ENCODE measurements at places on chromosomes 4 and X. TPM values are rescaled to one million over a fixed set of nuclear protein-coding genes. Genes with fewer than 3 reads are reported as not detected.

TBX22 gene
- not detected for total RNA-seq

DUSP21 gene
- total RNA-seq = not detected

KIAA1210 gene
- total RNA-seq = under 0.01 TPM

TBC1D9 gene
- total RNA-seq = 57.1 TPM

BGN gene
- total RNA-seq = 21.4 TPM

ADD1 gene
- 144 TPM for total RNA-seq

MAGEA8 gene
- total RNA-seq = not detected

C4orf54 gene
- total RNA-seq = not detected

SH3RF1 gene
- 18.9 TPM for total RNA-seq

STARD8 gene
- 14.0 TPM for total RNA-seq

UGT2A1 gene
- not detected for total RNA-seq

TSPAN7 gene
- 13.4 TPM for total RNA-seq

MAGEA3 gene
- not detected for total RNA-seq

TXLNG gene
- 27.5 TPM for total RNA-seq

GYPA gene
- total RNA-seq = not detected

EDA2R gene
- total RNA-seq = 1.5 TPM

PCDH10 gene
- total RNA-seq = under 0.01 TPM

DCX gene
- not detected for total RNA-seq

AVPR2 gene
- 13.9 TPM for total RNA-seq

P2RY4 gene
- 2.1 TPM for total RNA-seq

AMOT gene
- 11.1 TPM for total RNA-seq

GAGE1 gene
- total RNA-seq = not detected

KDR gene
- 14.5 TPM for total RNA-seq

SLC25A6 gene
- total RNA-seq = 254 TPM

GRIA2 gene
- not detected for total RNA-seq

CXorf49 gene
- not detected for total RNA-seq

HSFX2 gene
- 0.68 TPM for total RNA-seq

GLRA3 gene
- total RNA-seq = not detected

CXXC4 gene
- total RNA-seq = 0.34 TPM

GASK1B gene
- total RNA-seq = 94.5 TPM

LAGE3 gene
- 5.7 TPM for total RNA-seq

MAGEA1 gene
- not detected for total RNA-seq

PRPS1 gene
- 22.5 TPM for total RNA-seq

CAMK2D gene
- 81.3 TPM for total RNA-seq

CXCL11 gene
- total RNA-seq = not detected

SCML1 gene
- total RNA-seq = 20.2 TPM

SULT1B1 gene
- total RNA-seq = 3.3 TPM

SSX3 gene
- not detected for total RNA-seq

SMIM43 gene
- total RNA-seq = not detected

QRFPR gene
- not detected for total RNA-seq

TMEM128 gene
- total RNA-seq = 17.1 TPM

TMEM35A gene
- total RNA-seq = 0.51 TPM

MCF2 gene
- total RNA-seq = not detected

PABPC1L2A gene
- not detected for total RNA-seq

PLXNB3 gene
- total RNA-seq = 28.2 TPM

FGFR3 gene
- 1.3 TPM for total RNA-seq

MAGEA2B gene
- total RNA-seq = not detected

ARMCX6 gene
- total RNA-seq = 16.8 TPM

SLC25A53 gene
- 10.6 TPM for total RNA-seq

PNMA6A gene
- 0.33 TPM for total RNA-seq

MAP3K15 gene
- not detected for total RNA-seq

FAM114A1 gene
- total RNA-seq = 87.4 TPM

CT45A1 gene
- not detected for total RNA-seq

GPM6B gene
- total RNA-seq = 9.7 TPM

LRIT3 gene
- total RNA-seq = 0.16 TPM

DRD5 gene
- total RNA-seq = not detected

XPNPEP2 gene
- total RNA-seq = 10.3 TPM

NDP gene
- not detected for total RNA-seq

HTR2C gene
- not detected for total RNA-seq
